ENCODE measurements at places on chromosomes 16 and 17.

- DNase-seq: no peak
These were observed 3.7 kb downstream of the HPR start for GRCh38 chr16:72066747-72067146.

- DNase-seq: no peak
These were observed 33.5 kb upstream of the SREBF1 start for GRCh38 chr17:17870247-17870646.

GRCh38 chr17:18225642-18226283 is 328 bp downstream of the LLGL1 start:
- DNase-seq: no peak

GRCh38 chr17:34171245-34171818 is 83.8 kb upstream of the CCL2 start:
- DNase-seq: peak; percentile 50

GRCh38 chr17:14752011-14752410 is 451.1 kb downstream of the HS3ST3B1 start:
- no peak for DNase-seq

DNA sequence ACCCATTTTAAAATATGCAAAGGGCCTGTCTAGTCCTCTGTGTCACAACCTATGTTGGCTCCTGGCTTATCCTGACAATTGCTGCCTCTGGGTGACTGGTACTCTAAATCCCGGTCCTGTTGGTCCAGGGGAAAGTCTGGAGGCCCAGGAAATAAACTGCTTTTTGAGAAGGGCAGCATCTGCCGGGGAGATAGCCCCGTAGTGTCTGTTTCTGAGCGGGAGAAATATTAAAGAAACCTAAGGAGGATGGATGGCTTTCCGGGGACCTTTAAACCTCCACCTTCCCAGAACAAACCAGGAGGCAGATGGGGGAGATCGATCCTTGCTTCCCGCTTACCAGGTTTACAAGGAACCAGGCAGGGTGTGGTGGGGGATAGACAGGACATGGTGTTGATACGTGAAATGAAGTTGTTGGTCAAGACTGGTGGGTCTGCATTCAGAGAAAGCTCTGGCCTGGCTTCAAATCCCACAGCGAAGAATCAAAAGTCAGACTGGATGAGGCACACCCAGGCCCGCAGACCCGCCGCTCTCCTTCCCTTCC is 3.8 kb downstream of the HOXB2 start:
- DNase-seq: no peak

GRCh38 chr17:50439008-50439407 is 13.0 kb downstream of the ACSF2 start:
- DNase-seq: peak; percentile 68

GRCh38 chr16:3498988-3499387 is 1.8 kb upstream of the CLUAP1 start:
- DNase-seq: no peak

DNA sequence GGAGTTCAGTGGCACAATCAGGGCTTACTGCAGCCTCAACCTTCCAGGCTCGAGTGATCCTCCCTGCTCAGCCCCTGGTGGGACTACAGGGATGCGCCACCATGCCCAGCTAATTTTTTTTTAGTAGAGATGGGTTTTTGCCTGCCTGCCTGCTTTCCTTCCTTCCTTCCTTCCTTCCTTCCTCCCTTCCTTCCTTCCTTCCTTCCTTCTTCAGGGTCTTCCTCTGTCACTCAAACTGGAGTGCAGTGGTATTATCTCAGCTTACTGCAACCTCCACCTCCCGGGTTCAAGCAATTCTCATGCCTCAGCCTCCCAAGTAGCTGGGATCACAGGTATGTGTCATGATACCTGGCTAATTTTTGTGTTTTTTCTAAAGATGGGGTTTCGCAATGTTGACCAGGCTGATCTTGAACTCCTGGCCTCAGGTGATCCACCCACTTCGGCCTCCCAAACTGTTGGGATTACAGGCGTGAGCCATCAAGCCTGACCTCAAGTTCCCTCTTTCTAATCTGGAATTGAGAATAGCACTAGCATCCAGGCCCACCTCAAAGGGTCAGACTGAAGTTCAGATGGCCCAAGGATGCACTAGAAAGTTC is 45.3 kb downstream of the PRAC1 start:
- DNase-seq: no peak

DNA sequence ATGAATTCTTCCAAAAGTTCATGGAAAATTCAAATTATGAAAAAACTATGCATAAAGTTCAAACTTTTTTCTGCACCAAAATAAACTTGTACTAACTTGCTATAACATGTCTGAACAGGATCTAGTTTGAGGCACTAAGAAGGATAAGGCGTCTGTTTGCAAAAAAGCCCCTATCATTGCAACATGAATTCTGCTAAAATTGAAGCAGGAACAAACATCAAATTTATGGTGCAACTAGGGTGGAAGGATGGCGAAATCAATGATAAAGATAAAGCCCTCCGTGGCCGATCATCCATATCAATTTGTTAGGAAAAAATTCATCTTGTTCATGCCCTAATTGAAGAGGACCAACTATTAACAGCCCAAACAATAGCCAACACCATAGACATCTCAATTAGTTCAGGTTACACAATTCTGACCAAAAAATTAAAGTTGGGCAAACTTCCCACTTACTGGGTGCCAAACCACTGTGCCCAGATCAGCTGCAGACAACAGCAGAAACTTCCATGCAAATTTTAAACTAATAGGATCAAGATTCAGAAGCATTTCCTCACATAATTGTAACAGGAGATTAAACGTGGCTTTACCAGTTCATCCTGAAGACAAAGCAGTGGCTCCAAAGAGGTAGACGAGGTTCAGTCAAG is 12.9 kb downstream of the IL21R start:
- no peak for DNase-seq

DNA sequence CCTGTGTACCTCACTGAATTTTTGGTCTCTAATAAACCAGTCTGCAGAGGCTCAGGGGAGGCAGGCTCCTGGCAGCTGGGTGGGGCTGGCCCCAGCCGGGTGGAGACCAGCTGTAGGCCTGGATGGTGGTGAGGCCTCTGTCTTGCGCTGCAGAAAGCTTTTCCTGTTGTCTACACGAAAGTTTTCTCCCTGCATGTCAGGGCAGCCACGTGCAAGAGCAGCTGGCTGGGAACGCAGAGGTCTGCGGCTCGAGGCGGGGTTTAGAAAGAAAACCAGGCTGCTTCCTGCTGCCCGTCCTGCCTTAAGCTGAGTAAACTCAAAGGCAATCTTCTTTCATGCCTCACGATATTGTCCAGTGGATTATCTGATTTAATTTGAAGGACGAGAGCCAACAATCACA is 2.4 kb downstream of the SERPINF1 start:
- DNase-seq: no peak

- DNase-seq: no peak
These were observed 32.9 kb downstream of the SNX29 start for GRCh38 chr16:12009462-12009861.

GRCh38 chr16:20510323-20510722 is 59.0 kb downstream of the ACSM2A start:
- DNase-seq: no peak

DNA sequence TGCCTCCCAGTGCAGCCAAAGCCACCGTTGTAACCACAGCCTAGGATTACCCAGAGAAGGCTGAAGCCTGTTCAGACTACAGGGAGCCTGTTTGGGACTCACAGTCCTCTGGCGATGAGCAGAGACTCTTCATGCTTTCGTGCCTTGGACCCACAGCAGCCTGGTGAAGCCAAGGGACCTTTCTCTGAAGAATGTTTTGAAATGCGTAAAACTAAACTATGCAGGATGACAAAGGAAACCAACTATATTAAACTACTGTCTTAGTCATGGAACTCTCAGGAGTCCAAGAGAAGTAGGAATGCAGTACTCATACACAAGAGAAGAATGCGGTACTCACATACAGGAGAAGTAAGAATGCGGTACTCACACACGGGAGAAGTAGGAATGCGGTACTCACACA is 20.9 kb downstream of the ABR start:
- no peak for DNase-seq

GRCh38 chr16:28602529-28602928 is 5.7 kb upstream of the SULT1A2 start:
- no peak for DNase-seq

DNA sequence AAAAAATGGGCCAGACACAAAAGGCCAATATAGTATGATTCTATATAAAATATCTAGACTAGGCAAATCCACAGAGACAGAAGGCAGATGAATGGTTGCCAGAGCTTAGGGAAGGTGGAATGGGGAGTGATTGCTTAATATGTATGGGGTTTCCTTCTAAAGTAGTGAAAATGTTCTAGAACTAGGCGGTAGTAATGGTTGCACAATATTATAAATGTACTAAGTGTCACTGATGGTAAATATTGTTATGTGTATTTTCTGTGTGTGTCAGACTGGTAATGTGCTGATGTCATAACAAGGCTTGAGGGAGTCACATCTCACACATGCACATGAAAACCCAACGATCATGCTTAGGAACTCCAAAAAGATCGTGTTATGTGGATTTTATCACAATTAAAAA is 106.9 kb upstream of the SIAH1 start:
- no peak for DNase-seq

DNA sequence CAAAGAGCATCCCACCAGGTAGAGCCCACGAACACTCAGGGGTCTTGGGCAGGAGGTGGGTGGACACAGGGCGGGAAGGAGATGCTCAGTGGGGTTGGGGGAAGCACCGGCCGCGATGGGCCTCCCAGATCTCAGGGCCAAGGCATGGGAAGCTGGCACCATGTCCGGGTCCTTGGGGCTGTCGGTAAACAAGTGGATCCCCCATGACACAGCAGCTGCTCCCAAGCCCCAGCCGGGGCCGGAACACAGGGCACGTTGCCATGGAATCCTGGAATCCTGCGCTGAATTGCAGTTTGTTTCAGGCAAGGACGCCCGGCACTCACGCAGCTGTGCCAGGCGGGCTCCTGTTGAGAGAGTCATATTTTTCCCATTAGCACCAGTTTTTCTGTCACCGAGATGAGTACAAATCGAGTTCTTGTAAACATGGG is 23.0 kb upstream of the CHMP6 start:
- peak; percentile 28 for DNase-seq

GRCh38 chr17:69959283-69959682 is 115.7 kb upstream of the KCNJ16 start:
- no peak for DNase-seq

GRCh38 chr16:80656711-80657150 is 115.9 kb downstream of the DYNLRB2 start:
- no peak for DNase-seq

DNA sequence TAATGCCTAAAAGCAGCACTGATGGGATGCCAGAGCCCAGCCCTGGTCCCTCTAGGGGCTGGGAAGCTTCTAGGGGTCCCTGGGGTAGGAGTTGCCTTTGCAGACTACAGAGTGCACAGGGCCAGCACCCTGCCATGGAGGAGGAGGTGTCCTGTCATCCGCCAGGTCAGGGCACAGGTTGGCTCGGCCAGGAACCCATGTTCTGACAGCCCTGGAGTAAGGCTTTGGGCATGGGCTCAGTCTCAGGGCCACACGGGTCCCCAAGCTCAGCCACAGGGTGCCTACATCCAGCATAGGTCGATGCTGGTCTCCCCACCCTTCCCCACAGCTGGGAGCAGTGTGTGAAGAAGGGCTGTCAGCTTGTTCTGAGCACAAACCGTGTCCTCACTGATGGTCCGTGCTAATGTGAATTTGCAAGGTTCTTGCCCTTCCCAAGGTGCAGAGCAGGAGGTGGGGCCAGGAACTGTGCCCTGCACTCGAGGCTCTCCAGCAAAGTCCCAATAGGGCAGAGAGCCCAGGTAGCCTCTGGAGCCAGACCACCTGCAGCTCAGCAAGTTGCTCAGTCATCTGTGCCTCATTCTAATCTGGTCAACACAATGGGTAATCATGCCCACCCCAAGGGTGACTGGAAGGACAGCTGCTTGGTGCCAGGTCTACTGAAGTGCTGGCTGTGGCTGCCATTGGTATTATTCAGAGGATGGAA is 72.8 kb downstream of the AMFR start:
- no peak for DNase-seq

GRCh38 chr17:75516619-75517296 is 430 bp downstream of the TSEN54 start:
- no peak for DNase-seq

- no peak for DNase-seq
These were observed 2.3 kb upstream of the HERPUD1 start for GRCh38 chr16:56929639-56930038.

GRCh38 chr17:82645516-82645915 is 2.7 kb downstream of the WDR45B start:
- DNase-seq: no peak

GRCh38 chr17:50210240-50211225 is 9.1 kb upstream of the COL1A1 start:
- DNase-seq: no peak

DNA sequence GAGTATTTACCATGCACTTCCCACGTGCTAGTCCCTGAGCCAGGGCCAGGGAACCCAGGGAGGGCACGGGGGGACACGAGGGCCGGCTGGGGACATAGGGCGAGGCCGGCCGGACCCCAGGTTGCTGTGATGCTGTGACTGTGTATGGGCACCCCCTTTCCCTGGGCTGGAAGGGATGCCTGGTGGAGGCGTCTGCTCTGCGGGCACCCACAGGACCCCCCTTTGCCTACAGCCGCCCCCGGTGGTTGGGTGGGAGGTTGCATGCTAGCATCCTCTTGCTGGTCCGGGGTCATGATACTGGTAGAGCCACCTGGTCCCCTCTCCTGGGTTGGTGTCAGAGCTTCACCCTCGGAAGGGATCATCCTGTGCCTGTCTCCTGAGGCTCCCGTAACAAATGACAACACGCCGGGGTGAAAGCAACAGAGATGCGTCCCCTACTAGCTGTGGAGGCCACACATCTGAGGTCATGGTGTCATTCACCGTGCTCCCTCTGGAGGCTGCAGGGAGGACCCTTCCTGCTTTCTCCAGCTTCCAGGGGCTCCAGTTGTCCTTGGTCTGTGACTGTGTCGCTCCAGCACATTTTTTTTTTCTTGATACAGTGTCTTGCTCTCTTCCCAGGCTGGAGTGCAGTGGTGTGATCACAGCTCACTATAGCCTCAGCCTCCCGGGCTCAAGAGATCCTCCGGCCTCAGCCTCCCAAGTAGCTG is 3.1 kb upstream of the CIAO3 start:
- no peak for DNase-seq

- no peak for DNase-seq
These were observed 65.4 kb downstream of the WWP2 start for GRCh38 chr16:69827524-69827923.

DNA sequence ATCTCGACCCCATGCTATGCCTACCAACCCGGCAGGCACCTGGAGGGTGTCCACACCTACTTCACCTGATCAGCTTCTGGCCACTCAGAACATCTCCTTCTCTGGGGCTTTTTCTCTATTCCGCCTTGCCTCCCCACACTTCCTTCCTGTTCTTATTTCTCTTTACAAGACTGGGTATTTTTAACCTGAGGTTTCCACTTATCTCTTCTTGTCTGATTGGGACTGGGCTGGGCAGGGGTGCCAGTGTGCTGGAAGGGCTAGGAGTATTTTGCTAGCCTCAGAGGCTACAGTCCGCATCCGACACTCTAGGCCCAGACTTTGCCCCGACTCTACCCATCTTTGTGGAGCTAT is 26.2 kb upstream of the ZNF652 start:
- no peak for DNase-seq

GRCh38 chr17:61323909-61324868 is 75.5 kb upstream of the TBX2 start:
- DNase-seq: no peak

All from NCI-H2029 (cell line).